ENCODE measurements at places on chromosomes 5 and 9.

DNA sequence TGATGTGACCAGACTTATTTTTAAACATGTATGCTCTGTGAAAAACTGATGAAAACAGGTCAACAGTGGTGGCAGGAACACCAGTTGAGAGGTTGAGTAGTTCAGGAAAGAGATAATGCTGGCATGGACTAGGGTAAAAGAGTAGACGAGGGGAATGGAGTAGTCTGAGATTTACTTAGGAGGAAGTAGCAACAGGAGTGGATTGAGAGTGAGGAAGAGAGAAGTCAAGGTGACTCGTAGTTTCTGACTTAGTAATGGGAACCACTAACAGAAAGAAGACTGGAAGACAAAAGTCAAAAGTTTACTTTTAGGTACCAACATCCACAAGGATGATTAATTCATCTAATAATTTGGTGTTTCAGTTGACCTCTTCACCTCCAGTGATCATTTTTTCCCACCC lies 3.6 kb downstream of the SRA1 start:
- DNase-seq = no peak

GRCh38 chr5:77024490-77024889 lies 5.7 kb upstream of the AGGF1 start:
- no peak for DNase-seq

DNA sequence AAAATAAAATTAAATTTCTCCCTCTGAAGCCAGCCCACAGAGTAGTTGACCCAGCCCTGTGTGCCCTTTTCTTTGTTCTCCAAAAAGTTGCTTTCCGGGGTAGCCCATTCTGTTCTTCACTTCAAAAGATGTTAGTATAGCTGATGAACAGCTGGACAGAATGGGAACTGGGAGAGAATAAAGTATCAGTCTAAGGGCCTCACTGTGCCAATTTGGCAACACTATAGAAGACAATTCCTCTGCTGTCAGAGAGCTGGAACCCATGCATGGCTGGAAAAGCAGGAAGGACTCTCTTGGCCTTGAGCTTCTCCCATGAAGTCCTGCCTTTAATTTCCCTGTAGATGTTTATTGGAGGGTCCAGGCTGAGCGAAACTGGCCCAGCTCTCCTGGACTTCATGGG lies 11.0 kb upstream of the TNFSF8 start:
- no peak for DNase-seq

DNA sequence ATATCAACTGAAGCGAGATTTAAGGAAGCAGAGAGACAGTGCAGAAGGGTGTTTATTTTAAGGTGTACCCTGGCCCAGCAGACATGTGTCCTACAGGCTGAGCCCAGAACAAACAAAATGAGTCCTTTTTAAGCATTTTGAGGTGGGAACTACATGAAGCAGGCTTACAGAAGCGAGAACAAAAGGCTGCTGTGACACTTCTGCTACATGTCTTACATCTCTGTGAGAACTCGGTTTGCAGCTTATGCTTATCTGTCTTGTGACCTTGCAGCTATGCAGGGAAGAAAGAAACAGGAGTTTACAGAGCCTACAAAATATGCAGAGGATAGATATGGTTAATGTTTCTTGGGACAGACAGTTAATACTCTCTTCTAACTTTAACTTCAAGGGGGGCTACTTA lies 295.9 kb downstream of the CEMIP2 start:
- no peak for DNase-seq

- no peak for DNase-seq
These were observed 120.6 kb upstream of the ASTN2 start for GRCh38 chr9:117535434-117535833.

DNA sequence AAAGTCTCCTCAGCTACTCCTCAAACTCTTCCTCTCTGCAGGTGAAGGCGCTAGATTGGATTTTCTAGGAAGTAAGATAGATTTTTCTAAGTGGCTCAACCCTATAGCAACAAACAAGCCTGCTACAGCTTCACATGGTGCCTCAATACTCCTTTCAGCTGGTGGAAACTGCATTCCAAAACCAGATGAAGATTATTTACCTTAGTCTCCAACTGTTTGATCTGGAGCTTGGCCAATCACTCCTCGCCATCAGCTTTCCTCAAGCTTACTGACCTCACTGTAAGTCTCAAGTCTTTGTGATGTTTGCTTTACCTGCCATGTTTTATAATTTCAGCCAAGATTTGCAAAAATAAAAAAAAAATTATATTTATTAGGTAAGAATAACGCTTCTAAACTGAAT lies 622.4 kb downstream of the CHSY3 start:
- DNase-seq = no peak

DNA sequence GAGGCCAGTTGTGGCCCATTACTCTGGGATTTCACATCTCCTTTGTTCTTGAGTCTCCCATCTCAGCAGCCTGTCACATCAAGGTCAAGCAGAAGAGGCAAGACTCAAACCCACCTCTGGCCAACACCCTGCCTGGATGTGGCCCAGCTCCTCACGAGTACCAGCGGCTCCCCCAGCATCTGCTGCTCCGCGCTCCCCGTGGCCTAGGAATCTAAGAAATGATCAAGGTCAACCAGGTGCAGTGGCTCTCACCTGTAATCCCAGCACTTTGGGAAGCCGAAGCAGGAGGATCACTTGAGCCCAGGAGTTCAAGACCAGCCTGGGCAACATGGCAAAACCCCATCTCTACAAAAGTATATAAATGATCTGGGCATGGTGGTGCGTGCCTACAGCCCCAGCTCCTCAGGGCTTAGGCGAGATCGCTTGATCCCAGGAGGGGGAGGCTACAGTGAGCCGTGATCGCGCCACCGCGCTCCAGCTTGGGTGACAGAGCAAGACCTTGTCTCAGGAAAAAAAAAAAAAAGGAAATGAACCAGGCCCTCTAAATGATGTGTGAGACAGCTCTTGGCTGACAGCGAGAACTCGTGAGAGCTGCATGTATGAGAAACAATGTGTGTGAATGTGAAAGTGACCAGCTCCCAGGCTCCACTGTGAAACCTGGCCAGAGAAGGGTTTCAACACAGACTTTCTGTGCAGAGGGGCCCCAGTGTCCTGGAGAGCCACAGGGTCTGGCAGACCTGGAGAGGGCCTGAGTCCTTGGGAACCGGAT lies 61.6 kb upstream of the ANGPTL2 start:
- no peak for DNase-seq

DNA sequence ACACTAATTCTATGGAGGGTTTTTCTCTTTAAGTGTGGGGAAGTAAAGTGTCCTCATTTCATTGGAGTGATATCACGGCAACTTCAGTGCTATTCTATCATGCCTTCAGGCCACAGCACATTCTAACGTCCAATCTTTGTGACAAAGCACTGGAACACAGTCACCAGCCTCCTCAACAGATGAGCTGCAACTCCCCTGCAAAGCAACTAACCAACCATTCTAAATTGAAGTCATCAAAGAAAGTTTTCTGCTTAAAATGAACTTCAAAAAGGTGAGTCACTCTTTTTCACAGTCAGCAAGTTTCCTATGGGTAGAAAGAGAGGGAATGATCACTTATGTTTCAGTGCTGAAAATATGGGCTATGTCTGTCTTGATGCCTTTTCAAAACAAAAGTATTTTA lies 190.8 kb downstream of the ELAVL2 start:
- no peak for DNase-seq

DNA sequence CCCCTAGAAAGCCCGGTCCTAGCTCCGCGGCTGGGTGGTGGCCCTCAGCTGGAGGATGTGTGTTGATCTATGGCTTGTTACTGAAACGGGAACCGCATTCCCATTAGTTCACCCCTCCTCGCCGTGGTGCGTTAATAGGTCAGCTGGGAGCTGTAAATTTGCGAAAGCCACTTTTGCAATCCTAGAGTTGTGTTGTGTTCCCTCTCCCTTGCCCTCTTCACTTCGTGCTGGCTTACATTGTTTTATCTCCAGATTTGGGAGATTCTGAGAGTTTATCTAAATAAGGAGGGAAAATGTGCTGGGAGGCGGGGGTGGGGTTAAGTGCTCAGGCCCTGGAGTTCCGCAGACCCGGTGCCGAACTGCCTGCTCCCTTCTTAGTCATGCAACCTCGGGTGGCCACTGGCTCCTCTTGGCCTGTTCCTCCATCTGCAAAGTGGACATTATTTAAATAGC lies 62.8 kb downstream of the HMCN2 start:
- no peak for DNase-seq

DNA sequence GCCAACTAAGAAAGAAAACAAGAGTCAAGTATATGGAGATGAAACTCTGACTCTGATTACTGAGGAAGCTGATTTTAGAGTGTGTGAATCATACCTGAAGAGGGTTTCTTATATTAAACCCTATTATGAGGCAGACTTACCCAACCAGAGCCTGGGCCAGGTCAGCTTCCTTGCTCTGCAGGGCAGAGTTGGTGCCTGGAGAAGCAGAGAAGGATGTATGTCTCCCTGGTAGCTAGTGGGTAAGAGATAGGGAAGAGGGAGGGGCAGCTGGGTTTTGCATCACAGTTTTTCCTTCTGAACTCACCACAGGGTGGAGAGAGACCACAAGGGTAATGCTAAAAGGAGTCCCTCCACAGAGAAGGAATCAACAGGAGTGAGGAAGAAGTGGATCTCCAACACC lies 104.1 kb downstream of the CMYA5 start:
- DNase-seq = no peak

DNA sequence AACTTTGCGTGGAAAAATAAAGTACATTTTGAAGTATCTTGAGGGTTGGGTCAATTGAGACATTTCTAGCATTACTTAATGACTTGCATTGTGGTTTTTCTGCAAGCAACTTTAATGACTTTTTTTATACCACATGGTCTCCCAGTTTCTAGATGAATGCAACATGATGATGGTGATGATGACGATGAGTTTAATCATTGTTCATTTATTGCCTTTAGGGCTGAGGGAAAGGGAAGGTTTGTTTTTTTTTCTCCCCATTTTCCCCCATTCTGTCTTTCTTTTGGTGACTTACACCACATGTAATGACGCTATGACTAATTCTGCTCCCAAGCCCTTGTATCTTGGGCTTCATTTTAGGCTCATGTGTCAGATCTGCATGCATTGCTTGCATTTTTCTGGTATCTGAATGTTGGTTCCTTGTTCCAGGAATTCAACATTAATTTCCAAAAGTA lies 57.7 kb upstream of the NXNL2 start:
- DNase-seq = no peak

DNA sequence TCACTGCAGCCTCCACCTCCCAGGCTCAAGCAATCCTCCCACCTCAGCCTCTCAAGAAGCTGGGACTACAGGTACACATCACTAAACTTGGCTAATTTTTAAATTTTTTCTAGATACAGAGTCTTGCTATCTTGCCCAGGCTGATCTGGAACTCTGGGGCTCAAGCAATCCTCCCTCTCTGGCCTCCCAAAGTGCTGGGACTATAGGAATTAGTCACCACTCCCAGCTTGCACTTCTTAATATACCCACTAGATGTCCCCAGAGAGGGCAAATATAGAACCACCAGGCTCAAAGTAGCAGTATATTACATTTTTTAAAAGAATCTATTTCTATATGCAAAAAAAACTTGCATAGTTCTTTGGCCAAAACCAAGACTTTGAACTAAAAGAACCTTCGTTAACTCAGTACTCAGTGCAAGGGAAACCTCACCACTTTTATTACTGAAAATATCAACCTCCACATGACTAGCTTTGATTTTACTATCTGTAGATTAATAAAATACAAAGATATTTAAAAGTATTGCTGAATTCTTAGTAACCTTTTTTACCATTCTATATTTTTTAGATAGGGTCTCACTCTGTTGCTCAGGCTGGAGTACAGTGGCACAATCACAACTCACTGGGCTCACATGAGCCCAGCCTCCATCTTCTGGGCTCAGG lies 25.8 kb upstream of the HSD17B3 start:
- peak; percentile 75 for DNase-seq

GRCh38 chr9:18447541-18447940 lies 26.4 kb upstream of the ADAMTSL1 start:
- DNase-seq = no peak

GRCh38 chr5:17278931-17279330 lies 61.5 kb downstream of the BASP1 start:
- no peak for DNase-seq
